ENCODE measurements at places on chromosomes 7 and 10.

- no peak for DNase-seq
Measured at GRCh38 chr7:18962031-18962430, 155.4 kb downstream of the TWIST1 start.

DNA sequence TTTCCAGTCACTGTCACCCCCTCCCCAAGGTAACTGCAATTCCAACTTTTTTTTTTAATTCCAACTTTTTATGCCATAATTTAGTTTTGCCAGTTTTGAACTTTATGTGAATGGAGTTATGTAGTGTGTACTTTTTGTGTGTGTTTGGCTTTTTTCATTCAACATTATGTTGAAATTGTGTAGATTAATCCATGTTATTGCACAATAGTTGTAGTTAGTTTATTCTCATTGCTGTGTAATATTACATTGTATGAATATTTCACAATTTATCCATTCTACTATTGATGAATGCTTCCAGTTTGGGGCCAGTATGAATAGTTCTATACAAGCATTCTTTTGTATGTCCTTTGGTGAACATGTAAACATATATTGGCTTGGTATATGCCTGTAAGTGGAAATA is 32.5 kb downstream of the MXI1 start:
- no peak for DNase-seq

DNA sequence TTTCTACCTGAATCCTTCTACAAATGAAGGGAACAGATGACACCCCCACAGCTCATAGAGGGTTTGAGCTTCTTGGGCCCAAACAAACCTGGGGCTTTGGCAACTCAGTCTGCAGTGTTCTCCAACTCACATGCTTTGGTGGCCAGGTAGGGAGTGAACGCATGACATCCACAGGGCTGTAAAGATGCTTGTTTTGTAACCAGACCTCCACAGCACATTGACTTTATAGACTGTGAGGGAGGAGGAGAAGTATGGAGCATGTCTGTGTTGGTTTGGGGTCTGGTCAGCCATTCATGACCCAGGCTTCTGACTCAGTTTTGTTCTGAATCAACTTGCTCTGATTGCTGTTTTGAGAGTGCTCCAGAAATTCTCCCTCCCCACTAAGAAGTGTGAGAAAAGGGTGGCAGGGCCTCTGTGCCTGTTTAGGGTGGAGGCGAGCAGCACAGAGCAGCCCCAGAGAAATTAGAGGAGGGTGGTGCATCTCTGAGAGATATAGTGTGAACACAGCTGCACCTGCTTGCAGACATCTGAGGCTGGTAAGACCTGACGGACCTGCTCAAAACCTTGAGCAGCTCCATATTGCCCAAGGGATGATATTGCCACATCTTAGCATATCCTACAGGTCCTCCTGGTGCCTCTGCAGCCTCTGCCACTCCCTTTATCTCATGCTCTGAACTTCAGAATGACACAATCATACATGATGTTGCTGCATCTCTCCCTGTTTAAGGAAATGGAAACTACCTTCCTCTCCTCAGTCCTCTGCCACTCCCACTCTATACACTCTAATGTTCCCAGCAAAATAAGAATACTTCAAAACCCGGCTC is 287.7 kb downstream of the ABCA13 start:
- DNase-seq = no peak

- no peak for DNase-seq
Measured at GRCh38 chr7:50348469-50349162, 44.1 kb downstream of the IKZF1 start.

- DNase-seq = no peak
Measured at GRCh38 chr10:49307921-49308320, 9.0 kb downstream of the C10orf71 start.

DNA sequence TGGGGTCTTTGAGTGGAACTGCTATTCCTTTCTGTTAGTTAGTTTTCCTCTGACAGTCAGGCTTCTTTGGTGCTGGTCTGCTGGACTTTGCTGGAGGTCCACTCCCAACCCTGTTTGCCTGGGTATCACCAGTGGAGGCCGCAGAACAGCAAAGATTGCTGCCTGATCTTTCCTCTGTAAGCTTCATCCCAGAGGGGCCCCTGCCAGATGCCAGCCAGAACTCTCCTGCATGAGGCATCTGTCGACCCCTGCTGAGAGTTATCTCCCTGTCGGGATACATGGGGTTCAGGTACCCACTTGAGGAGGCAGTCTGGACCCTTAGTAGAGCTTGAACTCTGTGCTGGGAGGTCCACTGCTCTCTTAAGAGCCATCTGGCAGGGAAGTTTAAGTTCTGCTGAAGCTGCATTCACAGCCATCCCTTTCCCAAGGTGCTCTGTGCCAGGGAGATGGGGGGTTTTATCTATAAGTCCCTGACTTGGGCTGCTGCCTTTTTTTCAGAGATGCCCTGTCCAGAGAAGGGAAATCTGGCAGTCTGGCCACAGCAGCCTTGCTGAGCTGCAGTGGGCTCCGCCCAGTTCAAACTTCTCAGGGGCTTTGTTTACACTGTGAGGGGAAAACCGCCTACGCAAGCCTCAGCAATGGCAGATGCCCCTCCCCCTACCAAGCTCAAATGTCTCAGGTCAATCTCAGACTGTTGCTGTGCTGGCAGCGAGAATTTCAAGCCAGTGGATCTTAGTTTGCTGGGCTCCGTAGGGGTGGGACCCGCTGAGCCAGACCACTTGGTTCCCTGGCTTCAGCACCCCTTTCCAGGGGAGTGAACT is 89.7 kb upstream of the CDK6 start:
- no peak for DNase-seq

- no peak for DNase-seq
Measured at GRCh38 chr10:59234816-59235429, 58.5 kb downstream of the PHYHIPL start.

DNA sequence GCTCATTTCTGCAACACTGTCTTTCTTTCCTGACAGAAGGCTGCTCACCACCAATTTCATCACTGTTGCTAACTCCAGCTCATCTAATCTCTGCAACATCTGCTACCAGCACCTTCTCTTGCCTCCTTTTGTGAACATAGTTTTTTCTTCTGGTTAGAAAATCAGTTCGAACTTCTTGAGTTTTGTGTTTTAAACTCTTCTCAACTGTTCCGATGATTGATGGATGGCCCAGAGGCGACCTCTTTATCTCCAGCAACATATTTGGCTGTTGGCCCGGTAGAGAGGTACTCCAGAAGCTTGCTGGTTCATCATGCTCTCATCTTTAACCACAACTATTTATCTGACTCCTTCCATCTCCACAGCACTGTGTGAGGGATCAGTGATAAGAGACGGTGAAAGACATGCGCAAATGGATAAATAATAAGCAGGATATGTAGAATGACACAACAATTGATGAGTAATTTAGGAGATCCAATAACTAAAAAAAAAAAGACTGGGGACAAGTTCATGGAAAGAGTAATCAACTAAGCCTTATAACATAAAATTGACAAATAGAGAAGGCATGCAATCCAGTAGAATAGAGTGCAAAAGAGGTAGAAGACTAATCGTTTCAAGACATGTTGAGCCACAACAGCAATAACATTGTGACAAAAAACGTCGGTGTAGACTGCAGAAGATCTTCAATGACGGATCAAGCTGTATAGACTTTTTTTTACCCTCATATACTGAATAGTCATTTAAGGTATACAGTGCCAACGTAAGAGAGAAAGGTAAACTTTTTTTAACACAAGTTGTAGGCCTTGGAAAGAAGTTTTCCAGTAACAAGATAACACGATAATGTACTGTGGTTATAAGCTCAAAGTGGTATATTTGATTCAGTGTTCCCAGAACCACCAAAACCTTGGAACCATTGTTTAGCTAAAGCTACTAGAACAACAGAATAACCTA is 152.2 kb downstream of the CRPPA start:
- DNase-seq = no peak

GRCh38 chr7:54810401-54810800 is 51.4 kb upstream of the SEC61G start:
- no peak for DNase-seq

DNA sequence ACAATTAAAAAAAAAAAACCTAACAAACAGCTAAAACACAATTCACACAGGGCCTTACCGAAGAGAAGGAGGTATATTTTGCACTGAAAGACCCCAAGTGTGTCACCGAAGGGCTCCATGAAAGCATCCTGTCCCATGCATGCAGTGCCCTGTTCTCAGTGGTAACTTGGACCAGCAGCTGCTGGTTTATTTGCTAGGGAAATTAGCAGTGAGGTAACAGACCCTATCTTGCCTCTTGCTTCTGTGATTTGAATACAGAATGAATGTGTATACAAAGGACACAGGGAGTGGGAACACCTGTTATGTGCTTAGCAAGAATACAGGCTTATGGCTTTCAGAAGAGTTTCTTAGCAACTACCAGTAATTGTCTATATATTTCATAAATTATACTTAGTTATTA is at the start of gene HEPACAM2:
Gene HEPACAM2, minus strand, starts transcription at position 160 of the 400 bp plus-strand sequence.
- no peak for DNase-seq

DNA sequence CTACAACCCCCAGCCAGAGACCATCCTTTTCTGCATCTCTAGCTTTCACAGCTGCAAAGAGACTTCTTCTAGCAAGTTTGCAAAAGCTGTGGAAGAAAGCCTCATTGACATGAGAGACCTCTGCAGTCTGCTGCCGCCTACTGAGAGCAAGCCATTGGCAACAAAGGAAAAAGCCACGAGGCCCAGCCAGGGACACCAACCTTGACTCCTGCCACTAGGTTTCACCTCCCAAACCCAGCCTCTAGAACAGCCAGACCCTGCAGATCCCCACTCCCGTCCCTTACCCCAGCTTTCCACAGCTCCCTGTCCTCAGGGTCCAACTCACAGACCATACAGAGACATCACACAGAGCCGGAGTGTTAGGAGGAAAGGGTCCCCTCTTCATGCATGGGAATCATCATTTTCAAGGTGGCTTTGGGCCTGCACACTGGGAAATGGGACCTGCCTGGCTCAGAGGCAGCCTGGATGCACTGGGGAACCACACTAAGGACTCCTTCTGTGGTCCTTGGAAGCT is 14.6 kb upstream of the C10orf53 start:
- DNase-seq = no peak

- no peak for DNase-seq
Measured at GRCh38 chr7:45564485-45564884, 9.7 kb upstream of the ADCY1 start.

DNA sequence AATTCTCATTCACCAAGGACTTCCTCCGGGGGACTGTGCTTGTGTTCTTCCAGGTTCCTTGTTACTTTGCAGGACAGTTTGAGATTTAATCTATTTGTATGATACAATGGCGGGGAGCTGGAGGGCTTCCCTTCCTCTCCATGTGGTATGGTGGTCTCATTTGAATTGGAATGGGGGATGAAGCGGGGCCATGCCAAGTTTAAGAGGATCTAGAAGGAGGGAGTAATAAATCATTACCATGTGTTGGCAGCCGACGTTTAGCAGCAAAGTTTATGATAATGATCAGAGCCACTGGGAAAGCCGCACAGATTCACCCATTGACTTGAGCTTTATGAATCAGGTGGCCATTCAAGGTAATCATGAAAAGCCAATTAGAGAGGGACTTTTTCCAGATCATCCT is 355.1 kb upstream of the MGMT start:
- DNase-seq = no peak

GRCh38 chr7:103524042-103524907 is 78.3 kb upstream of the SLC26A5 start:
- peak; percentile 22 for DNase-seq

DNA sequence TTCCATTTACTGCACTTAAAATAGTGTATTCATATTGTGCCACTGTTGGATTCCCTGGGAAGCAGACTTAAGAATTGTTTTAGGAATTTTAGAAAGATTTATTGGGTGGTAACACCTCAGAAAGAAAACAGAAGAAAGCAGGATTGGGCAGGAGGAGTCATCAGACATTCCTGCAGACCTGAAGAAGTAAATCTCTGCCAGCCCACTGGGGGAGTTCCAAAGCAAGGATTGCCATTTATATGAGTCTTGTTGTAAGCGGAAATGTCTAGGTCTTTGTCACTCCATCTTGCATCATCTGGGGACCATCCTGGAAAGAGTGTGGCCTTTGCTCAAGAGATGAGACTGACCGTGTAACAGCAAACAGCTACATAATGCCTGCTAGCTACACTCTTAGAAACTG is 947.6 kb upstream of the POT1 start:
- no peak for DNase-seq

GRCh38 chr7:107210400-107210799 is 41.6 kb downstream of the HBP1 start:
- DNase-seq = no peak

- DNase-seq = no peak
Measured at GRCh38 chr10:71963351-71964097, 671 bp upstream of the CHST3 start.

DNA sequence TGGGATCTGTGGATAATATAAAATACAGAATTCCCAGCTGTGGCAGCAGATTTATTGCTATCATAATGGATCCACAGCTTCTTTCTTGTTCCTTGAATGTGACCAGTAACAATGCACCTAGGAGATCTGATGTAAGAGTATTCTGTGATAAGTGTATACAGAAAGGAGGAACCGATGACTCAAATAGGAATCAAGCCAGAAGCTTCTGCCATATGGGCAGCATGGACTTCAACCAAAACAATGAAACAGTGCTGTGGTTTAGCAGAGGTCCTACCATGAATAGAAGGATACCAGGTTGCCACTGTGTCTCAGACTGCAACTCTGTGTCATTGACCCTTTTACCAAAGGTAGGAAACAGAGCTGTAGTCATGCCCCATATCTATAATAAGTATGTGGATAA is 81.8 kb downstream of the PTPRZ1 start:
- DNase-seq = no peak

DNA sequence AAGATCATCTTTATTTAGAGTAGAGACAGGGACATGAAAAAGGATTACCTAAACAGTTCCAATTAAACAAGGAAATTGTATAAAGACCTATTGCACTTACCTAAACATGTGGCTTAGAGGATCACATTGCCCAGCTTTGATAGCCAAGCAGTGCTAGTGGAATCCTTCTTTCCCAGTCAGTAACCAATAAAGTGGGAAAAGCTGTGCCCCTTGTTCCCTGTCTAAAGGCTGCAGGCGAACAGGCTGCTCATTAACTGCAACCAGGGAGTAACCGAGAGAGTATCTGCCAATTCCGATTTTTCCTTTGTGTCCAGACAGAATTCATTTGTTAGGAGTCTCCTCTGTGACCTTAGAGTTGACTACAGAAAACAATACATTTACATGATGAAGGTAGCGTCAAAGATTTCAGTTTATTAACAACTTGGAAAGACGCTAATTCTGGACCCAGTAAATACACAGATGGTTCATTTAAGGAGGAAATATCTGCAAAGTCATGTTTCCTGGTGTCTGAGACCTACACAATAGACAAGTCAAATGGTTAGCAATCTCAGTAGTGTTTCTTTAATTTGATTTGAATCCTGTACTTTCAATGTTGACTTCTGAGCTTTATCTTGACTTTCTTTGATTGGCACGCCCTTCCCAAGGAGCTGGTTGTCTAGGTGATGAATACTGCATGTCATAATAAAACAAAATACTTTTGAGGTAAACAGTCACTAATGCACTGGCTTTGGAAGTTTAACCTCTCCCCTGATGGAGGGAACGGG is 57.3 kb upstream of the MET start:
- no peak for DNase-seq

GRCh38 chr7:143217806-143218205 is 4.0 kb upstream of the TAS2R40 start:
- DNase-seq = no peak

Data from epithelial cell of proximal tubule (primary cell).